ENCODE measurements at places on chromosomes 2 and 18.

DNA sequence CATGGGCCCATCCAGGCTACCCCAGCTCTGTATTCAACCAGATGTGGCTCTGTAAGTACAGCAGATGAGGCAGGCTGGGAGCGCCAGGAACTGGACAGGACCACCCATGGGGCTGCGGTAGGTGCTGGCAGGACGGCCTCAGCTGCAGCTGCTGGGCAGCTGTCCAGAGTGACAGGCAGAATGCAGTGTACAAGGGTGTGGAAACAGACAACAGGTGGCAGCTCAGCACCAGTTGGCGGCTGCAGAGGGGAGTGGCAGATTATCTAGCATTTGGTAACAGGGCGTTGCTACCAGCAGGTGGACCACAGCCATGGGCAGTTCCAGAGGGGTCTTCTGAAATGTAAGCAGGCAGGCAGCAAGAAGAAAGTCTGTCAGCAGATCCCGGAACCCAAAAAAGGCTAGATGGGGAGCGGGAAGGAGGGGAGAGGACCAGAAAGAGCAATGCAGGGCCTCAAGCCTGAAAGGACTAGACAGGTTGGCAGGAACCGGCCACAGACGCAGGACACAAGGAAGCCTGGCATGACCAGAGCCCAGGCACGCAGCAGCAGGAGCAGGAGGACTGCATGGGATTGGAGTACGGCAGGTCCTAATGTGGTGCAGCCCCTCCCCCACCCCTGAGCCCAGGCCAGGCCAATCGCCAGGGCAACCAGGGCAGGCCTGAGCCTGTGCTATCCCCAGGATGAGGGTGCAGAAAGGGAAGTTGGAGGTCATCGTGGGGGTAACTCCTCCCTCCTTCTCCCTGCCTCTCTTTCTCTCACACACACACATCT is 24.7 kb downstream of the PKDCC start:
- DNase-seq, result peak; percentile 53

DNA sequence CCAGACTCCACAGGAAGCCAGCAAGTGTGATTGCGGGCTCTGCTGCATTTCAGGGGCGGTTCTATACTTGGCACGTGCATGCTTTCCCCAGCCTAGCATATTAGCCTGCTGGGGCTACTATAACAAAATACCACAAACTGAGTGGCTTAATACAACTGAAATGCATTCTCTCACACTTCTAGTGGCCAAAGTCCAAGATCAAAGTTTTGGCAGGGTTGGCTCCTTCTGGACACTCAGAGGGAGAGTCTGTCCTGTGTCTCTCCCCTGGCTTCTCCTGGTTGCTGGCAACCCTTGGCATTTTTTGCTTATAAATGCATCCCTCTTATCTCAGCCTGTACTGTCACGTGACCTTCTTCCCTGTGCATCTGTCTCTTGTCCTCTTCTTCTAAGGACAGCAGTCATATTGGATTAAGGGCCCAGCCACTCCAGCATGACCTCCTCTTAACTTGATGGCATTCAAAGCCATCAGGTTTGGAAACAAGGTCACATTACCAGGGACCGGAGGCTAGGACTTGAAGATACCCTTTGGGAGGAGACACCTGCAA is 138.7 kb downstream of the RNF152 start:
- no peak for DNase-seq

GRCh38 chr2:104938231-104938941 is 84.5 kb downstream of the POU3F3 start:
- DNase-seq, result no peak

DNA sequence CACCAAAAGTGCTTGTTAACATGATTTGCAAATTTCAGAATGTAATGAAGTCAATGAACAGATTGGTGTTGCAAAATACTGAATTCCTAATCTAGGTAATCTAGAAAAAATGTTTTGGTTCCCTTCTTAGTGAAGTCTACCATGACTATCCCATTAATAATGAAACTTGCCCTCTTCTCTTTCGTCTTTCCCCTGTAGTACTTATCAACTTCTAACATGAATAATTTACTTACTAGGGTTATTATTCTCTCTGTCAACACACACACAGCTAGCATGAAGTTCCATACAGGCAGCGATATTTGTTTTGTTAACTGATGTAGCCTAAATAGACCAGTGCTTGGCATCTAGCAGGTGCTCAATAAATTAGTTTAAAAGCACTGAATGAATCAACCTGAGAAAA is 160.2 kb downstream of the NCK2 start:
- no peak for DNase-seq

DNA sequence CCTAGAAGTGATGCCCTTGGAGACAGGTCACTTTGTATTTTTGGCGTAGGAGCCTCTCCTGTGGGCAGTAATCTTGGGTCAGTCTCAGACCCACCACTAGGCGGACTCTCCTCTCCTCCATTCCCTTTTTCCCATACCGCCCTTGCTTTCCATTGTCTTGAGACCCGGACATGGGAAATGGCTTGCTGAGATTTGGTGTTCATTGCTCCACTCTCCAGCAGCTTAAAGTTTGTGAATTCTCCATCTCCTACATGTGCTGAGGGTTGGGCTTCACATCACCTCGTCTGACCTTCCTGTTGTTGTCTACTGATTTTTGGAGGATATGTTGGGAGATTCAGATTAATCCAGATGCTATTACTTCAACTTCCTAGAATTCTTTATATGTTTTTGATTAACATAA is 159.2 kb upstream of the RAB12 start:
- DNase-seq, result no peak

- no peak for DNase-seq
These were observed 209.4 kb upstream of the TRIB2 start for GRCh38 chr2:12507295-12507694.

Data from NCI-H524 treated with DMSO at 0.1 percent for 48 hours (cell line).